Activated CD8-positive, alpha-beta T cell treated with anti-CD3 and anti-CD28 coated beads for 36 hours (primary cell): ENCODE measurements at places on chromosomes 3 and 15.

DNA sequence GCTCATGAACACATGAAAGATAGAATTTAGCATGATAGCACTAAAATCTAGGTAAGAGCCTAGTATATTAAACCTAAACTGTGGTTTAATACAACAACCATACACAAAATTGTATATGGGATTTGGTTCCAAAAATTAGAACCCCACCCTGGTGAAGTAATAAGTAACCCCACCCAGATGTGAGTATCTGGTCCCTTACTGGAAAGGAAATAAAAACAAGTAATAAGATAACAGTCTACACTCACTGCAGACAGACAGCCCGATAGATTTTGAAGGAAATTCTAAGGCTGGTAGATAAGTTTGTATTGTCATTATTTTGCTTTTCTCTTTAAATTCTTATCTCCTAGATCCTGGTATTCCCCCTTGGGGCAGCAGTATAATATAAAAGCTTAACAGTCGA lies 184.9 kb downstream of the ZBTB20 start:
- DNase-seq = no peak

DNA sequence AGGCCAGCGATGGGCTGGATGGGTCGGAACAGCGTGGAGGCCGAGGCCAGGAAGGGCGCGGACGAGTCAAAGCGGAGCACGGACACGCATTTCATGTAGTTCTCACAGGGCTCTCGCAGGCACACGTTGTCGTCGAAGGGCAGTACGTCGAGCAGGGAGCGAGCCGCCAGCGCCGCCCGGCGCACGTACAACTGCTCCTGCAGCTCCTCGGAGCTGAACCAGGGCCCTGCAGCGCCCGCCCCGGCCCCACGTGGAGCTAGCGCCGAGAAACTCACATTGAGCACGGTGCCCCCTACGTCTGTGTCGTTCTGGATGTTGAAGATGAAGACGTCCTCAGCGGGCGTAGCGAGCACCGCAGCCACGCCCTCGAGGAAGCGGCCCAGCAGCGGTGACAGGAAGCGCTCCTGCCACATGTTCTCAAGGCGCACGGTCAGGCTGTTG lies 5.8 kb downstream of the CELSR3 start:
- peak; percentile 57 for DNase-seq

DNA sequence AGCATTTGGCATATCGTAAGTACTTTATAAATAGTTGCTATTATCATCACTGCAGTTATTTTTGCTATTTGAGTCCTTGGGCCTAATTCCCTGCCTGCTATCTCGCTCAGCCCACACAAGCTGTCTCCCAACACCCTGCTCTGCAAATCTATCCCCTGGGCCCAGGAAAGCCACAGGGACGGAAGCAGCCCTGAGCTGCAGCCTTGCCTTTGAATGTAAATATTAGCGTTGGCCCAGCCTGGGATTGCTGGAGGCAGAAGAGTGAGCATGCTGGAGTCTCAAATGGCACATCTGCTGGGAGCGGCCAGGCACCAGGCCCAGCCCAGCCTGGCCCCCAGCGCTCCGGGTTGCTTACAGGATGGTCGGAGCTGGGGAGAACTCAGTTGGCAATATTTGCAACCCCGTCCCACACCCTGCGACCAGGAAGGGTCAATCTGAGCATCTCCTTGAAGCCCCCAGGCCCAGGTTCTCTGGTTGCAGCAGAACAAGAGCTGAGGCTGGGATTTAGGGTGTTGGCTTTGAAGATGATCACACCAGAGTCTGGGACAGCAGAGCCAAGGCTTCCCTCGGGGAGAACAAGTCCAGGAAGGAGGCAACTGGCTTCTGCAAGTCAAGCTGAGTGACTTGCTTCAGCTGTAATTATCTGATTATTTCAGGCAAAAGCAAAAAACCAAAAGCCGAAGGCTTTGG lies 529.6 kb downstream of the SHQ1 start:
- no peak for DNase-seq

DNA sequence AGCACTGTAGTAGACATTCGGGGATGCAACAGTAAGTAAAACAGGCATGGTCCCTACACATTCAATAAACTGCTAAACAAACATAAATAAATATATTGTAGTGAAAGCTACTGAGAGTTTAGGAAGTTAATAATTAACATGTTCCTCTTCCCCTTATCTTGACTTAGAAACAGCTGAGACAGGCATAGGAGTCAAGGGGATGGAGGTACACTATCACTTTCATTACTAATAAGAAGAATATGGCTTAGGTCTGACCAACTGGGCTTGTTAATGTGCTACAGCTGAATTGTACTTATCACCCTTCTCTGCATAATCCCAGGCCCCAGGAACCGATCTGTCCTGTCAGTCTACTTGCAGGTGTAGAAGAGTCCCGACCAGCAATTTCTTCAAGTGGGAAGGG lies 116.3 kb upstream of the DAZL start:
- no peak for DNase-seq

DNA sequence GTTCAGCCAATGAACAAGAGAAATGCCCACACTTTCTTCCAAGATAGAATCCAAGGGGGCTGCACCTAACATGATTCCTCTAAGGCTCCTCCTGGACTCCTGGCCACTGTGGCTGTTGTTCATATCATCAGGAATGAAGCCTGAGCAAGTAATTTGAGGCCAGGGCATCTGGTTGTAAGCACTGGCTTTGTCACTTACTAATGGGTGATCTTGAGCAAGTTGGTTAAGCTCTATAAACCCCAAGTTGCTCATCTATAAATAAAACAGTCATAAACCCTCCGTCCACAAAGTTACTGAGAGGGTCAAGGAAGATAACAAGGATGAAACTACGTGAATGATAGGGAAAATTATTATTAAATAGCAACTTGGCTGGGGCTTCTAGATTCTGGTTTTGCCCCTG lies 58.3 kb downstream of the CDC25A start:
- DNase-seq = no peak

- DNase-seq = no peak
These were observed 17.8 kb downstream of the CGGBP1 start for GRCh38 chr3:88041005-88041404.
